ENCODE measurements at places on chromosomes 4 and X.
A peak's percentile ranks its signal among the peaks of the same experiment; 100 is the strongest.

DNA sequence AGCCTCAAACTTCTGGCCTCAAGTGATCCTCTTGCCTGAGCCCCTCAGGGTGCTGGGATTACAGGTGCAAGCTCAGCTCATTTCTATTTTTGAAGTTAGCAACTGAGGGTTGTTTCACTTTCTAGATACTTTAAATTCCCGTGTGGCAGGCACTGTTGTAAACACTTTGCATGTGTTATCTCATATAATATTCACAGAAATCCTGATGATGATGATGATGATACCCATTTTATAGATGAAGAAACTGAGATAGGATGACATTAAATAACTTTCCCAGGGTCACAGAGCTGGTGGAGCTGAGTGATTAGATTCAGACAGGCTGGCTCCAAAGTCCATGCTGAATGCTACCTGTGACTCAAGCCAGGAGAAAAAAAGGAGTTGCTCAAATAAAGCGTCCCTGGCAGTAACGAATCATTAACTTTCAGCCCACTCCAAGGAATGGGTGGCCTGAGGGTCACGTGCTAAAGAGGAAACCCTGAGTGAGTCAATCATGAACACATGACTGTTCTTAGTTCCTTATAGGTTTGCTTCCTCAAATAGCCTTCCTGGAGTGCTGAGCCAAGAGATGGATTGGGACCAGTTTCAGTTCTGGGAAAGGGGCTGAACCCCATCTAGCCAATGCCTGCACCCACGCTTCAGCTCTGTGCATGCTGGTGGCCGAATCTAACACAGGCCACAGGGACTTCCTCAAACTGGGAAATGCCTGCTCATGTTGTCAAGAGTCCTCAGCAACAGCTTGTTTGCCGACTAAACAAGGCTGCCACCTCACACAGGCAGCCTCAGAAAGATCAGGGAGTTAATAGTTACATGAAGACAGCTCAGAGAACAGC lies 52.8 kb downstream of the RBM47 start:
- no peak for DNase-seq

- no peak for DNase-seq
Measured at GRCh38 chr4:9938933-9939332, 82.4 kb downstream of the SLC2A9 start.

- no peak for DNase-seq
Measured at GRCh38 chr4:2338754-2339457, 77.0 kb upstream of the MXD4 start.

- DNase-seq: no peak
Measured at GRCh38 chr4:111652986-111653385, 492.3 kb upstream of the FAM241A start.

- no peak for DNase-seq
Measured at GRCh38 chr4:136985683-136986082, 546.6 kb downstream of the PCDH18 start.

GRCh38 chr4:39526765-39527295 lies 409 bp downstream of the UGDH start:
- peak; percentile 70 for DNase-seq

DNA sequence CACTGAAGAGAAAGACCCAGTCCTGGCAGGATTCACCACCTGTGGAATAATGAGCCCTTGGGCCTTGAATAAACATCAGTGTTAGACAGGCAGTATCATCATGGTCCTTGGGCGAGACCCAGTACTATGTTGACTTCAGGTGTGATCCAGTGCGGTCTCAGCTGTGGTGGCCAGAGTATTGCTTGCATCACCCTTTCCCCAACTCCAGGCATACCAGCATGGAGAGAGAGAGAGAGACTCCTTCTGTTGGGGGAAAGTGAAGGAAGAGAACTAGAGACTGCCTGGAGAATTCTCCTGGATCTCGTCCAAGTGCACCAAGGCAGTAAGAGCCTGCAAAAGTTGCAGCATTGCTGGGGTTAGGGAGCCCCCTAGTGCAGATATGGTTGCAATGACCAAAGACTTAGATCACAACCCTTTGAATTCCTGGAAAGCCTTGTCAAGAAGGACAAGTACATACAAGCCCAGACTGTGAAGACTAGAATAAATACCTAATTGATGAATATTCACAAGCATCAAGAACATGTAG lies 61.1 kb upstream of the VAMP7 start:
- DNase-seq: no peak

GRCh38 chr4:174036111-174036510 lies 247.4 kb downstream of the FBXO8 start:
- DNase-seq: no peak

GRCh38 chr4:48767055-48767929 lies 12.8 kb downstream of the FRYL start:
- DNase-seq: no peak

DNA sequence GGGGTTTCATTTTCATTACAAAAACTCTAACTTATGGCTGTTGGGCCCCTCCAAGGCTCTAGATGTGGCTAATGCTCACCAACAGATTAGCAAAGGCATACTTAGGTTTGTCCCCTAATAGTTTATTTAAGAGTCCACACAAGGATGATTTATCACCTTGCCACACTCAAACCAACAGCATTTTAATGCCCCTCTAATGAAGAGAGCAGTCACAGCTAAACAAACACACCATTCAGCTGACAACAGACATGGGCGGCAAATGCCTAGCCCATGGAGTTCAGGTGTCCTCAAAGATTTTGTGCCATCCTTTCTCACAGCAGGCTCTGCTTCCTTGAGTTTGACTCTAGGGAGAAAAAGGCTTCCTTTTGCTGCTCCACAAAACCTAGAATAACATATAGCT lies 61.8 kb upstream of the CITED1 start:
- no peak for DNase-seq

DNA sequence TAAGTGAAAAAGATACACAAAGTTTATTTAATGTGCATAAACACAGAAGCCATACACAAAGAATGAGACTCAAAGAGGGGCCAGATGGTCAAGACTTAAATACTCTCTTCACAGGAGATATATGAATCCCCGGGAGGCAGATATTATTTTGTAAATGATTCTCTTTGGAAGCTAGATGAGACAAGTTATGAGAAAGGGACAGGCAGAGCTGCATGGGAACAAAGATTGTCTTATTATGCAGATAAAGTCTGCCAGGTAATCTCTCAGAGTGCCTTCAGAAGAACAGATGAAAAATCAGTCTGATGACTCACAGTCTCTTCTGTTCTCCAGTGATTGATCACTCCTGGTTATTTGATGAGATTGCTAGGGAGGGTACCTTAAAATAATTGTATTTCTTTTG lies 89.0 kb downstream of the NAF1 start:
- DNase-seq: no peak

GRCh38 chrX:149853925-149854324 lies 27.1 kb upstream of the MAGEA8 start:
- no peak for DNase-seq

GRCh38 chr4:96677499-96677898 lies 837.6 kb downstream of the PDHA2 start:
- no peak for DNase-seq

DNA sequence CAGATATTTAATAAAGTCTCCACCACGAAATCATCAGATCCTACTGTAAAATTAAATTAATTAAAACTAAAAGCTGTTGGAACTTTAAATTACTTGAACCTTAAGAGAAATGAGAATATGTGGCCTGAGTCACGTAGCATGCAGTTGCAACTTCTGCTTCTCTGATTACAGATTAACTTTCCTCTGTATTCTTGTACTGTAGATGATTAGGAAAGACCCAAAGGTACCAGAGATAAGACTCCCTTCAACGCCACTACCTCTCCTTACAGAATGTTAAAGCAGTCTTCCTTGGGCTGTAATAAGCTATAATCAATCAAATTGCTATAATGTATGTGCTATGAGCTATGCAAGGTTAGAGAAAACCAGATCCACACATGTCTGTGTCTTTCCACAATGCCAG lies 47.9 kb downstream of the FAM13A start:
- no peak for DNase-seq

DNA sequence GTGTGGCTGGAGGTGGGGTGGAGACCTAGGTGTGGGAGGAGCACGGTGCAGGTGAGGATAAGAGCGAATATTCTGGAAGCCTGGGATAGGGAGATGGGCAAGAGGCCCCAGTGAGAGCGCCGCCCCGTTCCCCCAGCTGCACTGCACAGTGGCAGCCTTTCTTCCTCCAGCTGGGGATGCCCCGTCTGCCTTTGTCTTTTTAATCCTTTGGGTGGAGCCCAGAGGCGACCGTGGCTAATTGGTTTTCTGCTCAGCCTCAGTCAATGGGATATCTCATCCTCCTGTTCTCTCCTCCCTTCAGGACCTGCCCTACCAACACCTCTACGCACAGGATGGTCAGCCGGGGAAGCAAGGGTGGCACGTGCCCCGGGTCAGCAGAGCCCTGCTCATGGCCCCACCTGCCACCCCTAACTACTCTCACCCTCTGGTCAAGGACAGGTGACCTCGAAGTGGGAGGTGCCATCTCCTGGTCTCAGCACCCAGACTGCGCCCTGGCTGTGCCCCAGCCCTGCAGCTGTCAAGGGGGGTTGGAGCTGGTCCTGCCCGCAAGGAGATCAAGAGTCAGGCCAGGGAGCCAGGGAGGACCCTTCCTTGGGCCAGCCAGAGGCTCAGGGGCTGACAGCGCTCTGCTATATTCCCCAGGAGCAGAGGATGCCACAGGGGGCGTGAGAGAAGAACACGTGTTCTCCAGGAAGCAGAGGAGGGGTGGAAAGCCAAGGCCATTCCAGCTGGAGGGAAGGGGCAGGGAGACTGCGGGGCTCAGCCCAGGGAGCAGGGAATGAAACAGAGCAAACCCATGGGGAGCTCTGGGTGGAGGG lies 64.0 kb downstream of the ADRA2C start:
- no peak for DNase-seq

DNA sequence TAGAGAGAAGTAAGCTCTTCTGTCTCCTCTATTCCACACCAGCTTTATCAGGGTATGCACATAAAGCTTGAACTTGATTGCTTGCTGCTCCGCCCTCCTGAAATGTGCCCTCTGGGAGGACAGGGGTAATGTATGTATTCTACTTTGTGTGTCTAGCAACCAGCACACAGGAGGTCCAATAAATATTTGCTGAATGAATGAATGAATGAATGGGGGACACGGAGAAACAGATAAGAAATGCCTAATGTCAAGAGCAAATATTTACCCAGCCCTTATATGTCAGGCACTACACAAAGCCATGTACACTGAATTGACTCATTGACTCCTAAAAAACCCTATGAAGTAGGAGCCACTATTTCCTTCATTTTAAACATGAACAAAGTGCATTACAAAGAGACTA lies 2.3 kb upstream of the MSL3 start:
- DNase-seq: no peak

DNA sequence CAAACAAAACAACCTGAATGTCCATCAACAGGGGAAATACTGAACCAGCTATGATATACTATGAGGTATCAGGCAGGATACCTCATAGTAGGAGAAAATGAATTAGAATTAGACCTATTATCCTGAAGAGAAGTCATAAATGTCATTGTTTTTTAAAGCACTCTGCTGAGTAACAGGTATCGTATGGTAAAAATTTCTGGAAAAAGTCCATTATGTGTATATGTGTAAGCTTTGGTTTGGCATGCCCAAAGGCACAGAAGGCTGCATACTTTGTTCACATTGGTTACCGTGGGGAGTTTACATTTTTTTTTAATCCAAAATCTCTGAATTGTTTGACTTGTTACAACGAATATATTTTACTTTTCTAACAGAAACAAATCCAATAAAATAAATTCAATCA lies 70.5 kb downstream of the RPS3A start:
- DNase-seq: no peak

DNA sequence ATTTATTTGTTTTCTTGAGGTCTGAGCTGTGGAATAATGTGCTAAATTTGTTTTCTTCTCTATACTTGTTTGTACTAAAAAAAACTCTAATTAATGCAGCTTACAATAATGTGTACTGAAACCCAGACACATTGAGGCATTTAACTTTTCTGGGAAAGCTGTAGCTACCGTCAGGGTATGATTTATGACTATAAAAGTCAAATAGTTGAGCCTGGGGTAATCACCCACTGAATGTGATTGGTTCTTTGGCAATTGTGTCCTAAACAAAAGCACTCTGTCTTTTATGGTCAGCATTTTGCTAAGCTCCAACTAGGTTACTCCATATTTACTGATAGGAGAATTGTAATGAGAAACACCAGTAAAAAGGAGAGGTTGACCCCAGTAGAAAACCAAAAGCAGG lies 65.9 kb upstream of the CBLL2 start:
- DNase-seq: no peak

- DNase-seq: no peak
Measured at GRCh38 chr4:99300934-99301333, 10.1 kb upstream of the ADH1A start.

GRCh38 chr4:120671538-120671937 lies 251.0 kb downstream of the PRDM5 start:
- no peak for DNase-seq

- DNase-seq: no peak
Measured at GRCh38 chr4:100079264-100079663, 111.0 kb downstream of the DDIT4L start.

- no peak for DNase-seq
Measured at GRCh38 chr4:147793569-147794313, 61.9 kb downstream of the ARHGAP10 start.

DNA sequence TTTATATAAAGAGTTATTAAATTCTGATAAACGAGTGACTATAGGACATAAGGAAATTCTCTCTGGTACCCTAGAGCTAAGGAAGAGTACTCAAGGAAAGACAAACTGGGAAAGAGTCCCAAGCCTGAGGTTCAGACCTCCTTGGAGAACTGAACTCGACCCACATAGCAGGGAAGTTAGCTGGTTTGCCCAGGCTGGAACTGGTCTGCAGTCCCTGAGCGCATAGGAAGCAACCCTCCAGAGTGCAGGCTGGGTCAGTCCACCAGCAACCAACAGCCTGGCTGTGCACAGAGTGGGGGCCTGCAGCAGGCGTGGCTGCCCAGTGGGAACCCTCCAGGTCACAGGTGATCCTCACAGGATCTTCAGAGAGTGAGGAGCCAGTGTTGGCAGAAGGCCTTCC lies 114.1 kb downstream of the SOWAHB start:
- no peak for DNase-seq

GRCh38 chr4:16516796-16517439 lies 290.6 kb upstream of the TAPT1 start:
- no peak for DNase-seq

DNA sequence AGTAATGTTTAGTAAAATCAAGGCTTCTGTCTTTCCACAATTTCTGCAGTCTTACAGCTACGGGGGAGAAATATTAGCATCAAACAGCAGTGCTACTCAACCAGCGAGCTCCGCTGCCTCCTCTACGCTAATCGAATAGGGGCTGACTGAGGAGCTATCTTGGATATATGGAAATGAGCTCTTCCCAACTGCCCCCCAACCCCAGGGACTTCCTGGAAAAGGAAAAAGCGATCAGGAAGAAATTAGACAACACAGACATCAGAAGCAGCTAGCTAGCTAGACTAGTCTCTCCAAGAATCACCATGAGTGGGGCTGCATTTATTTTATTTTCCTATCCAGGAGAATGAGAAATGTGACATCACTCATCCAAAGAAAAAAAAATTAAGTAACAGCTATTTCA lies 7.6 kb downstream of the NKX6-1 start:
- DNase-seq: no peak

GRCh38 chr4:168882650-168883233 lies 127.3 kb downstream of the CBR4 start:
- DNase-seq: no peak

All from activated CD8-positive, alpha-beta memory T cell treated with anti-CD3 and anti-CD28 coated beads, Interleukin-2, amount 50 U/mL, for 48 hours (primary cell).